ENCODE measurements at places on chromosomes 2 and 18.

DNA sequence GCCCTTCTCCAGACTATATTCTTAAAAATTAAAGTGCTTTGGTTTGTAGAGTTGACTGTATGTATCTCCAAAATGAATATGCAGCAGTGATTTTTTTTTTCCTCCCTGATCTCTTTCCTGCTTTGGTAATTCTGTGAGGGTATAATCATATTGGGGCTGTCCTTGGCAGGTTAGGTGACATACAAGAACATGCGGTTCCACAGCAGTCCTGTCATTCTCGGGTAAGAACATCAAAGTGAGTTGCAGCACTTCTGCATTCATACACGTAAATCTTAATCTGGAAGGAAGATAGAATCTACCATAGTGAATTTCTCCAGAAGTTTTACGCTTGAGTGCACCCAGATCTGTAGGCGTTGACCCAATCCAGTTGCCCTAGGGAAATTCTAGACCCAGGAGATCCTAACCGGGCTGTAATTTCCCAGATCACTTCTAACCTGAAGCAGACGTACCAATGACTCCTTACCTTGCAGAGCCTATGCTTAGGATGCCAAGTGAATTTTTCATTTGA is 109.4 kb downstream of the PRPF40A start:
- no peak for DNase-seq

- no peak for DNase-seq
Measured at GRCh38 chr2:84904717-84905174, 710 bp upstream of the TMSB10 start.

- no peak for DNase-seq
Measured at GRCh38 chr2:9657731-9658130, 26.9 kb upstream of the YWHAQ start.

- DNase-seq = no peak
Measured at GRCh38 chr18:2618009-2618408, 37.5 kb upstream of the SMCHD1 start.

GRCh38 chr2:192357217-192357616 is 162.5 kb upstream of the TMEFF2 start:
- no peak for DNase-seq

DNA sequence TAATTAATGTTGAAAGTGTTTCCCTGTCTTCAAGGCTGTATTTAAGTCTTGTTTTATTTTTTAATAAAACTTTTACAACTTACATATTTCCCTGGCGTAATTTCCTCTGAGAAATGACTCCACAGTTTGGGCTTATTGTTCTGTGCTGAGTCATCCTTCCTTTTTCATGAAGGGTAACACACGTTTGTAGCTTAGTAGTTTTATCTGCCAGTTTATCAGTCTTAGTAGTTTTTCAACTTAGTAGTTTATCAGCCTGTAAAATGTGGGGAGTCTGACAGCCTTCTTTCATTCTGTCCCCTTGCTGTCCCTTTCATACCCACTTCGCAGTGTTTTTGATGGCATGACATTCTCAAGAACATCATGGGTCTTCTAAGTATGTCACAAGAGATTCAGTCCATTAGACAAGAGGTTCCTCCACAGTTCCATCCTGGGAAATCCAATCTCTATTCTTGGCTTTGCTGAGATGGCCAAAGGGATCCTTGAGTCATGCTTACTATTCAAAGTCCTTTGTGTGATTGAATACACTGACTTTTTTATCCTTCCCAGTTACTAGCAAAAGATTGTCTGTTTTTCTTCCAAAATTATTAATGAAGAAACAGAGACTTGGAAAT is 60.0 kb upstream of the SGPP2 start:
- no peak for DNase-seq

DNA sequence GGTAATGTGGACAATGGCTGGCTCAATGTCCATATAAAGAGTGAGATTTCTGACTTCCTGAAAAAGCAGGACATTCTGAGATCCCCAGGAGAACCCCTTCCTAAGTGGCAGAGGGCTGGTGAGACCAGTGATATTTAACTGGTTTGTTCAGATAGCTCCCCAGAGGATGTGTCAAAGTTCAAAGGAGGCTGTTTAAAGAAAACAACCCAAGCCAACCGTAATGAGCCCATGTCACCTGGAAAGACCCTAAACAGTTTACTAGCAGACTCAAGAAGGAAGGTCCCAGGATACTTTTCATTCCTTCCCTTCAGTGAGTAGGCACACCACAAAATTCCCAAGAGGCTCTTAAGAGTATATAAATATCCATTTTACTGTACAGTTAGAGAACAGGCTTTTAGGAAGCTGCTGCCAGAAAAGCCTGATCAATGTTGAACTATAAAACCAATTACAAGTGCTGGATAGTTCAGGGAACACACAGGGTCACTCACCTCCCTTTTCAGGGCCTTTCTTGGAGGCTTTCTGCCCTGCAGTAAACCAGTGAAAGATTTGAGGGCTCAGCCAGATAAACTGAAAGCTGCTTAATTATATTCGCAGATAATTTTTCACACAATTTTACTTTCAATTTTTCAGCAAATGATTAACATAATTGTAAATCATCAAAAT is 293.5 kb downstream of the ASXL3 start:
- DNase-seq = no peak

DNA sequence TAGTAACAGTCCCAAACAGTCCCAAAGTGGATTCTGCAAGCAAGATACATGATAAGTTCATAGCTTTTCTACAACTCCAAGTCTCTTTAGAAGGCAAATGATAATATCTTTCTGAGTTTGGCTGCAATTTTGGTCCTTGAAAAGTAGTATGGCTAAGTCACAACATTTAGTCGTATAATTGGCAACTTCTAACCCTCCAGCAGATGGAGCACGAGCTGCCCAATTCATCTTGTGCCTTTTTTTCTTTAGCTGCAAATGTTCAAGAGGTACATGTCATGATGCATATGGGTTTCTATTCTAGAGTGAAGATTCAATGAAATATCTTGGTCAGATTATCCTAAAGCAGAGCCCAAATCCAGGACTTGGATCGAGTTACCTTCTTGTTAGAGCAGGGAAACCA is 127.0 kb upstream of the KLHL14 start:
- no peak for DNase-seq

- no peak for DNase-seq
Measured at GRCh38 chr2:62447411-62447810, 58.6 kb downstream of the TMEM17 start.

GRCh38 chr2:144904612-144905011 is 384.7 kb upstream of the ZEB2 start:
- DNase-seq = no peak

DNA sequence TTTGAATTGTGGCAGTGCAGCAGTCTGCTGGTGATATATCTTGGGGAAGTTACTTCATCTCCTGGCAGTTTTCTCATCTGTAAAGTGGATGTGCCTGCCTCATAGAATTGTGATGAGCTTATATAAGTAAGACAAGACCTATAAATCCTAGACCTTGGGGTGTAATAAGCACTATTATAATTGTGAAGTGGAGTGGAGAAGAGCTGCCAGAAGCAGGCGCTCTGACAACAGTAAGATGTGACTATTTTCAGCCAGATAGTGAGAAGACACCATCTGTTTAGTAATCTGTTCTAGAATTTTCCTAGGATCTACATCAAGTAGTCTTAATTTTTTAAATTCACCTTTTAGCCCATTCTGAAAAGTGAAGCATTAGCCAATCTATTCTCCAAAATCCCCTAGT is 85.6 kb upstream of the TSPYL6 start:
- DNase-seq = no peak

GRCh38 chr2:9692456-9693195 is 61.8 kb upstream of the YWHAQ start:
- DNase-seq = no peak

DNA sequence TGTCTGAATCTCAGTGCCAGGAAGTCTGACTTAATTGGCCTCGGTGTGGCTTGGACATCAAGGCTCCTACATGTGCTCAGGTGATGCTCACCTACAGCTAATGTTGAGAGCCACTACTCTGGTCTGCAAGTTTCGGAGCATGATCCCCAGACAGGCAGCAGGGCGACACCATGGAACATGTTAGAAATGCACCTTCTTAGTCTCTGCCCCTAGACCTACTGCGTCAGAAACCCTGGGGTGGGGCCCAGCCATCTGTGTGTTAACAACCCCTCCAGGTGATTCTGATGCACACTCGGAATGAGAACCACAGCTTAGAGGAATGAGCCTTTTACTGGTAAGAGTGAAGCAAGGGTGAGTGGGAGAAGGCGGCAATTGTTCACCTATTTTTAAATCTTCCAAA is 86.9 kb upstream of the NABP1 start:
- no peak for DNase-seq

DNA sequence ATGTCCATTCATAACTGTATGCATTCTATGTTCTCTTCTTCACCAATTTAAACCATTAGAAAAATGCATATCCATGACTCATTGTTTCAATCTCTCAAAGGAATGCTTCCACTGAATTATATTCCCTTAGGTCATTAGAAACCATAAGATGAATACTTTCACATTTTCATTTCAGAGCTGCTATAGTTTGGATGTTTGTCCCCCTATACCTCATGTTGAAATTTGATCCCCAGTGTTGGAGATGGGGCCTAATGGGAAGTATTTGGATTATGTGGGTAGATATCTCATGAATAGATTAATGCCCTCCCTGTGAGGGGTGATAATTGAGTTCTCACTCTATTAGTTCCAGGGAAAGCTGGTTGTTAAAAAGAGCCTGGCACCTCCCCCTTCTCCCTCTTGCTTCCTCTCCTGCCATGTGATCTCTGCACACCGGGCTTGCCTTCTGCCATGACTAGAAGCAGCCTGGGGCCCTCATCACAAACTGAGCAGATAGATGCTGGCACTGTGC is 35.7 kb downstream of the THUMPD2 start:
- no peak for DNase-seq

GRCh38 chr18:53799134-53799533 is 425.3 kb downstream of the MBD2 start:
- DNase-seq = no peak

- no peak for DNase-seq
Measured at GRCh38 chr18:79489051-79489898, 93.5 kb downstream of the NFATC1 start.

GRCh38 chr18:3585656-3586509 is 135.9 kb downstream of the TGIF1 start:
- peak; percentile 35 for DNase-seq

DNA sequence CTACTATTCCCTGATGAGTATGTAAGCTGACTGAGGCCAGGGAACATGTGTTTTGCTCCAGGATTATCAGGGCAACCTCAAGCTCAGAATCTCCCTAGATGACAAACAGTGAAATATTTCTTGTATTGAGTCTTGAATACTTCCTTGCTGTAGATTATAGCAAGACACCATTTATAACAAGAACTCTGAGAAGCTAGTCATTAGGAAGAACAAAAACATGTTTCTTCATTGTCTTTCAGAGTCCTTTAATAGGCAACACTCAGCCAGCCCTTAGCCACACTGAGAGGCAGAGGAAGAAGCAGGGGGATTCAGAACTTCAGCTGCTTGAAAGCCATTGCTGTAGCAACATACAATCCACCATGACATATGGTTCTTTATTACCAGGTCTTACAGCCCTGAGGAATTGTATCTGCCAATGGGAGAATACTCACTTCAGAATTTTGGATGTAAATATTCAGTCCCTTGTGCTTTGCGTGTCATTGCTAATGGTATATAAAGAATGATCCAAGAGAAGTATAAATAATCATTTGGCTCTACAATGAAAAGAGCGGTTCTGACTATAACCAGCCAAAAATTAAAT is 117.5 kb upstream of the NCKAP5 start:
- DNase-seq = no peak

- DNase-seq = no peak
Measured at GRCh38 chr2:186058614-186059013, 320.0 kb downstream of the FSIP2 start.

GRCh38 chr2:28951910-28952835 is 28.9 kb upstream of the TOGARAM2 start:
- no peak for DNase-seq

GRCh38 chr18:34928088-34928753 is 113.0 kb upstream of the MAPRE2 start:
- DNase-seq = no peak

GRCh38 chr2:105895990-105896764 is 151.5 kb downstream of the NCK2 start:
- no peak for DNase-seq

DNA sequence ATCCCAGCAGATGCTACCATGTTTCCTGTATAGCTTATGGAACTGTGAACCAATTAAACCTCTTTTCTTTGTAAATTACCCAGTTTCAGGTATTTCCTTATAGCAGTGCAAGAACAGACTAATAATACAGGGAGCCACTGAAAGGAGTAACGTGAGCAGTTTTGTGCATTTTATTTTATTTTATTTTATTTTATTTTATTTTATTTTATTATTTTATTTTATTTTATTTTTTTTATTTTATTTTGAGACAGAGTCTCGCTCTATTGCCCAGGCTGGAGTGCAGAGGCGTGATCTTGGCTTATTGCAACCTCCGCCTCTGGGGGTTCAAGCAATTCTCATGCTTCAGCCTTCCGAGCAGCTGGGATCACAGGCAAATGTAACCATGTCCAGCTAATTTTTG is 156.3 kb upstream of the MSH6 start:
- DNase-seq = no peak

DNA sequence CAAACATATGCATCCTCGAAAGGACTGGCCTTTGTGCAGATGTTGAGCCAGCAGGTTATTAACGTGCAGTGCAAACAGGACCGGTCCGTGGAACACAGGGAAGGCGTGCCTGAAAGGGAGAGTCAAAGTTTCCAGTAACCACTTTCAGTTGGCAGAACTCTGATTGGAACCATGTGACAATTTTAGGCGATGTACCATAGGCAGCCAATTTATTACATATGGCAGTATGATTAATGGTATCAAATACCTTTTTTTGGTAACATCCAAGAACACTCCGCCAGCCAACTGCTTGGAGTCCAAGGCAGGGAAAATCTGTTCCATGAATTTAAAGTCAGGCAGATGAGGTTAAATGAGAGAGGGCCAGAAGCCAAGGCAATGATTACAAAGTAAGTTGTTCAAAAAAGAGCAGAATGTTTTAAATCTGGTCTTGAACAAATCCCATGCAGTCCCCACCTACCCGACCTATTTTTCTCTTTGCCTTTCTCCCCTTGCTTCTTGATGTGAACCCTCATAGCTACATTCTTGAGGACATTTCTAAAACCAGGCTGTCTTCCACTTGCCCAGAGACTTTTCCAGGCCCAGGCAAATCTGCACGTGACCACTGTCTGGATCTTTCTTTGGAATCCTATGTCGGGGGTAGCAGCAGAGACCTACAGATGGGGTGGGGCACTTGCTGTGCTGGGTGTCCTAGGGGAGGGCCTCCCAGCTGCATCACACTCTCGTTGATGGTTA is 351.7 kb downstream of the HRH4 start:
- no peak for DNase-seq

DNA sequence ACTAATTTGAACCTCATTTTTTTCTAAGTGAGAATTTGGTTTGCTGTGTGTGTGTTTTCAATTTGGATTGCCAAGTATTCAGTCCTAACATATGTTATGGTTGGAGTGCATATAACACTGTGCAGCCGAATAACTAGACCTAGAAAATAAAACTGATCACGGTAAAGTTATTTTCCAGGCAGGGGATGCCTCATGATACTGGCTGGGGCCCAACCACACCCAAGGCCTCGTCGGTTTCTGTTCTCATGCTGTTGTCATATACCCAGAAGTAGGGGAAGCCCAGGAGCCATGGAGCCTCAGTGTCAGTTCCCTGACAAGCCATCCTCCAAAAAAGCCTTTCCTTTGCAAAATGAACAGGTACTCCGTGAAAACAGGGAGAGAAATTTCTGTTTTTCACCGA is 160.2 kb downstream of the GBX2 start:
- DNase-seq = no peak

GRCh38 chr2:173696274-173696673 is 268.9 kb downstream of the SP3 start:
- DNase-seq = no peak

- DNase-seq = no peak
Measured at GRCh38 chr2:240886023-240886565, 9.9 kb downstream of the MAB21L4 start.
